HCT116 (cell line): ENCODE measurements at places on chromosomes 2 and 18. TPM values are rescaled to one million over a fixed set of nuclear protein-coding genes. Genes with fewer than 3 reads are reported as not detected.

DNA sequence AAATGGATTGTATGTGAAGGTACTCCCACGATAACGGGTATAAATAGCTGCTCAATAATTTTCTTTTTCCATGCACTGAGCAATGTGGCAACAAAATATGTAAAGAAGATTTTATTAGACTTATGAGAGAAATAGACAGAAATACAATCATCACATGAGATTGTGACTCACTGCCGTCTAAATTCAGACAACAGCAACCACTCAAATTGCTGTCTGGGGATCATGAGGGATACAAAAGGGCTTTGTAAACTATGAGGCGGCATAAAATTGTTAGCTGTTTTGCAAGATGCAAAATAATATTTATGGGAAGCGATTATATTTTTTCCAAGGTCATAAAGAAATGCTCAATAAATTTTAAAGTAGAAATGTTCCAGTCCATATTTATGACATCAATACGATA lies 259.1 kb upstream of the AGAP1 start:
- no peak for DNase-seq

GRCh38 chr2:136375017-136375901 lies 257.3 kb upstream of the CXCR4 start:
- DNase-seq = no peak

- DNase-seq = no peak
Observed at GRCh38 chr2:26077291-26077690, 43.4 kb downstream of the RAB10 start.

Gene UGT1A1
- not detected for total RNA-seq

Gene TOGARAM2
- total RNA-seq = 0.76 TPM

DNA sequence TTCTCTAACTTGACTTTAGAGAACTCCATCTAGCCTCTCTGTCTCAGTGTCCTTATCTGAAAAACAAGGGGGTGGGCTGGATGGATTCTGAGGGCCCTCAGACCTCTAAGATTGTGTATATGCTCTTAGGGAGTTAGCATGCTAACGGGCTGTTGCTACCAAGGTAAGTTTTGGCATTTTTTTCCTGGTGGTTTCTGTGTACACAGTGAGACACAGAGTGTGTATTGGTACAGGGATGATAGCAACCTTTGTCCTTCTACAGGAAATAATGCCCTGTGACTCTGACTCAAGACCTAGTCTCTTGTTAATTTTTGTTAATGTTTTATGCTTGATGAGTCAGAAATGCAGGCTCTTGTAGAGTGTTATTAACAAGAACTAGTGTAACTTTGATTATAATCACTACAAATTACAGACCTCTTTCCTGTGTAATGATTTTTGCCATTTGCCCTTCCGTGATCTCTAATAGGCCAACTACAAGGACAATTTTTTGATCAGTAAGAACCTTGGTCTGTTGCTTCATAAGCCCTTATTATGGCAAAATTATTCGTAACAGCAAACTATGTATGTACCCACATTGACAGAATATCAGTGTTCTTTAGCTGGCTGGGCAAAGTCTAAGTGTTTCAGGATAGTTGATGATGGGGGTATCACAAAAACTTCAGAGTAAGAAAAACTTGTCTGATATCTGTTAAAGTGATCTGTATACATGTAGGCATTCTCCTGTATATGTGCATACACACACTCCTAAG lies 89.7 kb downstream of the SPTBN1 start:
- no peak for DNase-seq

DNA sequence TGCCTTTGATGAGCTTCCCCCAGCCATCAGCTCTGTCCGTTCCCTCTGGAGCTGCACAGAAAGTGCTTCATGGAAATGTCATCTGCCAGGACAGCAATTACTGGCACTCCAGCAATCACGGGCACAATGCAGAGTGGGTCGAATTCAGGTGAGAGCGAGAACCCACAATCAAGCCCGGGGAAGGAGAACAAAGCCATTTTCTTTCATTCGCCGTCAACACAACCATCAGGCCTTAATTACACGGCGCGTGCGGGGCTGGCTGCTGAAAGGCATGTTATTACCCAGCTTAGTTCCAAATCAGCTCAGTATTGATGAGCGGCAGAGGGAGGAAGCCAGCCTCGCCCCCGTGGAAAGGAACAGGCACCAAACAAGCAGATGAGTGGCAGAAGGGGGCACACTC lies 143.9 kb downstream of the MYT1L start:
- no peak for DNase-seq

GRCh38 chr2:190578158-190579057 lies 43.9 kb upstream of the NEMP2 start:
- DNase-seq = peak; percentile 24

Gene SKA1
- total RNA-seq = 34.5 TPM

GRCh38 chr2:235444101-235444597 lies 49.7 kb upstream of the AGAP1 start:
- peak; percentile 45 for DNase-seq

GRCh38 chr2:109256921-109257320 lies 127.9 kb downstream of the SH3RF3 start:
- no peak for DNase-seq

DNA sequence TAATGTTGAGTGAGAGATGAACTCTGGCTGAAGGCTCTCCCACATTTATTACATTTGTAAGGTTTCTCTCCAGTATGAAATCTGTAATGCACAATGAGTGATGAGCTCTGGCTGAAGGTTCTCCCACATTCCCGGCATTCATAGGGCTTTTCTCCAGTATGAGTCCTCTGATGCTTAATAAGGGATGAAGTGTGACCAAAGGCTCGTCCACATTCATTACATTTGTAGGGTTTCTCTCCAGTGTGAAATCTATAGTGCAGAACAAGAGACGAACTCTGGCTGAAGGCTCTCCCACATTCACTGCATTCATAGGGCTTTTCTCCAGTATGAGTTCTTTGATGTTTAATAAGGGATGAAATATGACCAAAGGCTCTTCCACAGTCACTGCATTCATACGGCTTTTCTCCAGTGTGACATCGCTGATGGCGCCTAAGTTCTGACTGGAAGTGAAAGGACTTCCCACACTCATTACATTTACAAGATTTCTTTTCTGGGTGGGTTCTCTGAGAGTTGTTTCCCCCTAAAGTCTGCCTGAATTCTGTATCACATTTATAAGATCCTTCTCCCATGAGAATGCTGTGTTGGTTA lies 10.2 kb downstream of the ZNF514 start:
- no peak for DNase-seq
